Choroid plexus epithelial cell (primary cell): ENCODE measurements at places on chromosomes 12 and 14.

- no peak for DNase-seq
Observed at GRCh38 chr14:87935081-87935828, 57.7 kb downstream of the GALC start.

- DNase-seq, result no peak
Observed at GRCh38 chr12:26359576-26359975, 164.2 kb downstream of the SSPN start.

DNA sequence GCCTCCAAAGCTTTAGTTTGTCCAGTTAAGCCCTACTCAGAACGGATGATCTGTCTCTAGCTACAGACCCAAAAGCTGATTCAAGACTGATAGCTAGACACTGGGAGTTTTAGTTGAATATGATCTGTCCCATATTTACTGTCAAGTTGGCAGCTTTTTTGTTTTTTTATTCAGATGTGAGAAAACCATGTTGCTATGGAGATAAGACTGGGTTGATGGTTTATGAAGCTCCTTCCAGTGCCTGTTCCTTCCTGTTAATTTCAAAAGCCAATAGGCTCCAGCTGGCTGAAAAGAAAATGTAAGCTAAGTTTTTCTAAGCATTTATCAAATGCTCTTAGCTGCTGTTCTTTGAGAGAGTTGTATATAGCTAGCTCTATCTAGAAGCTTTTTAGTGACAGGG, 4.7 kb downstream of the DYNLL1 start:
- DNase-seq, result peak; percentile 31

GRCh38 chr14:75333606-75334548, 55.2 kb downstream of the FOS start:
- no peak for DNase-seq

GRCh38 chr12:49750027-49750995, 9.0 kb downstream of the TMBIM6 start:
- DNase-seq, result peak; percentile 87

- no peak for DNase-seq
Observed at GRCh38 chr12:16130343-16130742, 147.1 kb downstream of the SLC15A5 start.

DNA sequence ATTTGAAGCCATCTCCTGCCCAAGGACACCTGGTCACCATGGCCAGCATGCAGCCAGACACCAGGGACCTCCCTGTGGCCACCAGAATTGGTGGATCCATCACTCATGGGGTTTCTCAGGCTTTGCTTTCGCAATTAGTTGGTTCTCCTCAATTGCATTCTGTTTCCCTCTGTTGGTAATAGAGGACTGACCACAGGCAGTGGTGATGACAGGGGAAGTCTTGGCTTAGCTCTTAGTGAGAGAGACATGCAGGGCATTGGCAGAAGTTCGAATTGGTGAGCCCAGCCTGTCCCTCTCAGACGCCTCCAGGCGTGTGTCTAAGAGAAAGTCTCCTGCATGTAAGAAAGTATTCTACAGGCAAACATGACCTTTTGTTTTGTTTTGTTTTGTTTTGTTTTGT, 21.3 kb downstream of the HCAR2 start:
- DNase-seq, result peak; percentile 76

DNA sequence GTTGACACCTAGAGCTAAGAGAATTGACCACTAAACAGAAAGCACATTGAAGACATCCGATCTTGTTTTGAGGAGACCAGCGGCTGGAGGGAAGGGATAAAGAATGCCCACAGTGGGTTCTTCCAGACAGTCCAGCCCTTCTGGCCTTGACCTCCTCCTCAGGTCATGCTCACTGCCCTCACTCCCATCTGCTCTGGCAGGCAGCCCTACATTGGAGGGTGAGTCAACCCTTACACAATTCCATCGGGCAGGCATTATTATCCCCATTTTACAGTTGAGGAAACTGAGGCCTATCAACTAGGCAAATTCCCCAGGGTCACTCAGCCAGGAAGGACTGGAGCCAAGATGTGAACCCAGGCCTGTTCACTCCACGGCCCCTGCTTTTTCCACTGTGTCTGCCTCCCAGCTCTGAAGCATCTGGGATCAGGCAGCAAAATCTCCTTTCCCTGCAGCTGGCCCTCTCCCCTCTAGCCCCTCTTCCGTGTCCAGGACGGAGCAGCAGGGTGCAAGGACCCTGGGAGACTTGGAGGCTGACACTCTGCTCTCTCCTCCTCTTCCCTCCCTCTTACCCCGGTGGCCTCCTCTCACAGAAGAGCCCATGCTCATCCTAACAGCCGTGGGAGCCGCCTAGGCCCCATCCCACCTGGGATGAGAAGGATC, 5.3 kb downstream of the SCNN1A start:
- peak; percentile 39 for DNase-seq

DNA sequence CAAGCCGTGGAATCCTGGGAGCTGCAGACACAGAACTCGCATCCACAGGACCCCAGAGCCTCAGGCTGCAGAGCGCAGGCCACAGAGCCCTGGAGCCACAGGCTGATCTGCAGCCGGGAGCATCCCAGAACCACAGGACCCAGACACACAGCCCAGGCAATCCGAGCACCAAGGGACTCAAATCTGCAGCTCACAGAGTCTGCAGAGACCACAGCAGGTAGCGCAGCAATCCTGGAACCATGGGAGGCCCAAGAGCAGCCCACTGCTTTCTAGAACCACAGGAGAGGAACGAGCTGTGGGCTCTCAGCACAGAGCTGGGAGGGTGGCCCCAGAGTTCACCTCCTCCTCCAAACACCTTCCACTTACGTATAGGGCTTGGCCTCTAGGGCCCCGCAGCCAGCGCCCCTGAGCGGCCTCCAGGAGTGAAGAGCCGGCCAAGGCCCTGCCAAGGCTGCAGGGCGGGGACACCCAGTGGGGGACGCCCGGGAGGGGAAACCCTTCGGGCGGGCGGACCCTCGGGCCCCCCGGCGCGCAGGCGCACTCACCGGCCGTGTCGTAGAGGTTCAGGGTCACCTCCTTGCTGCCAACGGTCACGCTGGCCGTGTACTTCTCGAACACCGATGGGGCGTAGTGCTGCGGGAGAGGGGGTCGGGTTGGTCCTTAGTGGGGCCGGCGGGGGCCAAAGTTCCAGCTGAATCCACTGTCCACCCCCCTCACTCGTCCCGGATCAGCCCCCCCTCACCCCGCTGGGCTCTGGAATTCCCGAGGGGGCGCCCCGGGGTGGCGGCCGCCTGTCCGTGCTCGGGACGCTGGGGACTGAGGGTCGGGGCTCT, 665 bp downstream of the RHOF start:
- no peak for DNase-seq

DNA sequence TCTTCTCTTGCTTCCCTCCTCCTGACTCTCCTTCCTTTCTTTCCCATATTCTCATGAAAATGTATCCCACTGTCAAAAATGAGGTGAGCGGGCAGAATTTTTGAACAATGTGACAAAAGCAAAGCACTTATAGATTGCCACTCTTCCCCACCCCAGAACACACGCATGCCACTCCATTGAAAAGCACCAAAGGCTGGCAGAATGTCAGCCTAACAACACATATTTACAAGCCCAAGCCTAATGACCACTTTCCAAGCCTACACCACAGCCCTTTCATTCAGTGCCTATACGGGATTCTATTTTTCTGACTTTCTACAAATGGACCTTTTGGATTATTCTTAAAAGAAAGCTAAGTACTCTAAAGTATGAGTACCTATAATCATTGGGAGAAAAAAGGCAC, 62.9 kb upstream of the METAP2 start:
- DNase-seq, result no peak

DNA sequence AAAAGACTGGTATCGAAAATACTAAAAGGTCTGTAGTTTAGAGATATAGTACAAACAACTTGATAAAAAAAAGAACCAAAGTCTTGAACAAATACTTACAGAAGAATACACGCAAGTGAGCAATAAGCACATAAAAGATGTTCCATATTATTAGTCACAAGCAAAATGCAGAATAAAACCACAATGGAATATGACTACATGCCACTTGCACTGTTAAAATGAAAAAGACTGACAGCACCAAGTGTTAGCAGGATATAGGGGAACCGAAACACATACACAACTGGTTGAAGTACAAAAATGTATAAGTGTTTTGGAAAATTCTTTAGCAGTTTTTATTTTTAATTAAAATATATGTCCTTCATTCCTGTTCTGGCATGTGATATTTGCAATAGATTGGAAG, 3.6 kb downstream of the CLEC2A start:
- no peak for DNase-seq

- peak; percentile 91 for DNase-seq
Observed at GRCh38 chr12:27277846-27278260, 33.8 kb downstream of the STK38L start.

GRCh38 chr14:100592972-100593371, 5.8 kb upstream of the BEGAIN start:
- DNase-seq, result no peak

DNA sequence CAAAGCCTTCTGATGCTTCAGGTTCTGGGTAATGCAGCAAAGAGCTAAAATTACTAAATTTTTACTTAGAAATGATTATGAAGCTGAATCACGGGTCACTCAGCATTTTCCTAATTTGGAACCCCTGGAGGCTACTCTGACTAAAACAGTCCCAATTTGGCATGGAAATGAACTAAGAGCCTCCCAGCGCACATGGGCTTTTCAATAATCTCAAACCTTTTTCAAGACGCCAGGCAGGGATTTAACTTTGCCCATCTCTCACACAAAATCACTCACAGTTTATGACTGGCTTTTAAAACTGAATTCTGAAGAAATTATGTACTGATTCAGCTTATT, 68.3 kb downstream of the LLPH start:
- DNase-seq, result no peak

GRCh38 chr12:121467638-121468498, 68.0 kb downstream of the RNF34 start:
- peak; percentile 31 for DNase-seq

DNA sequence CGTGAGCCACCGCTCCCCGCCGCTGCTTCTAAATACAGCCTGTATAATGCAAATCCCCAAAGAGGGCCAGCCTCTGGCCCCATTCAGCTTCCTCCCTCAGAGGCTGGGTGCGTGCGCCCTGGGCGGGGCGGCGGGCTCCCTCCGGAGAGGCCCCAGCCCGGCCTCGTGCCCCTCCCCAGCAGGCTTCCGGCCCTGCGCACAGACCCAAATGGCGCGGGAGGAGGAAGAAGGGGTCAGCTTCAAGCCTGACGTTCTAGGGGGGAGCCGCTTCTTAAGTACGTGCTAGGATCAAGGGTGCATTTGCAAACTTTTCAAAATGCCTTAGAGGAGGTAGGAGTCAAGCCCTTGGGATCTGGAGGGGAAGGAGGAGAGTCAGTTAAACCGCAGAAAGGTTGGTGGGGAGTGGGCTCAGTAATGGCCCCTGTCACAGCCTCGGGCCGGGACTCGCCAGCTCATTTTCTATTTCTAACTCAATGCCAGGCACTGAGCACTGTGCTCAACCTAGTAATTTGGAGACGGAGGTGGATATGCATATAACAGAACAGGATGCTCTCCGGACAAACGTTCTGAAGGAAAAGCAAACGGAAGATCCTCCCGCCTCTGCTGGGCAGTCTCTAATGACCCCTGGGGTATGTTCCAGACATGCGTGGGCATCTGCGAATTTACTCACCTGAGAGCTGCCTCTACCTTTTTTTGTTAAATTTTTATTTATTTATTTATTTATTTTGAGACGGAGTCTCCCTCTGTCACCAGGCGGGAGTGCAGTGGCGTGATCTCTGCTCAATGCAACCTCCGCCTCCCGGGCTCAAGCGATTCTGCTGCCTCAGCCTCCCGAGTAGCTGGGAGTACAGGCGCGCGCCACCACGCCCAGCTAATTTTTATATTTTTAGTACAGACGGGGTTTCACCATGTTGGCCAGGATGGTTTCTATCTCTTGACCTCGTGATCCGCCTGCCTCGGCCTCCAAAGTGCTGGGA, 32.3 kb downstream of the NINJ2 start:
- DNase-seq, result no peak

DNA sequence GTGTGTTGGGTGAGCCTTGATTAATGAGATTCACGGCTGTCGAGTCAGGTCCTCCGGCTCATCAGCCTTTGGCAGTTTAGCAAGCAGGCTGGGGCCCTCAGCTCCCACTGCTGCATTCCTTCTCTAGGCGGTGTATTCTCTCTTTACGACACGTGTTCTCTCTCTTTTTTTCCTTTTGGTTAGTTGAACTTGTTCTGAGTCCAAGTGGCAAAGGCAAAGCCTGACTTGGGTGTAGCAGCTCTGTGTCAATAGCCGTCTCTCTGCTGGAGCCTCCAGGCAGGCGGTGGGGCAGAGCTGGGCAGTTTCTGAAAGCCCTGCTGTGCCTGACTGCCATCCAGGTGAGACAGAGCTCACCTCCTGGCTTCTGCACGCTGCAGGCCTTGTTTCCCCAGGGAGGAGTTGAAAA, 46.6 kb downstream of the SUSD6 start:
- DNase-seq, result peak; percentile 83

DNA sequence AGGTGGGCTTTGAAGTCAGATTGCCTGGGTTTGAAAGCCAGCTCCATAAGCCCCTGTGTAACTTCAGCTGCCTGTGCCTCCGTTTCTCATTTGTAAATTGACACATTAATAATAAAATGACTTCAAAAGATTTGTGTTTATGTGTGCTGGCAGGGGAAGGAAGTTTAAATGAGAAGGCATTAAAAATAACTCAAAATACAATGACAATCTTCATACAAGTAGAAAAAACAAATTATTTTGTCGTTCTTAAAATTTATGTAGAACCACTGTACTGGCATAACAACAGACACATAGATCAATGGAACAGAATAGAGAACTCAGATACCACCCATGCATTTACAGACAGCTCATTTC, 83.0 kb downstream of the PPM1A start:
- DNase-seq, result no peak

GRCh38 chr12:64655141-64655540, 44.8 kb downstream of the RASSF3 start:
- DNase-seq, result no peak

GRCh38 chr14:95319312-95320077, at the start of gene CLMN:
TSS of gene CLMN (minus strand) at chr14:95319908. CDS start at chr14:95319792, 116 bp downstream.
- DNase-seq, result peak; percentile 28

- DNase-seq, result peak; percentile 12
Observed at GRCh38 chr14:59398841-59399240, 66.3 kb downstream of the GPR135 start.

GRCh38 chr14:89674936-89675335, 257.9 kb upstream of the FOXN3 start:
- DNase-seq, result no peak

DNA sequence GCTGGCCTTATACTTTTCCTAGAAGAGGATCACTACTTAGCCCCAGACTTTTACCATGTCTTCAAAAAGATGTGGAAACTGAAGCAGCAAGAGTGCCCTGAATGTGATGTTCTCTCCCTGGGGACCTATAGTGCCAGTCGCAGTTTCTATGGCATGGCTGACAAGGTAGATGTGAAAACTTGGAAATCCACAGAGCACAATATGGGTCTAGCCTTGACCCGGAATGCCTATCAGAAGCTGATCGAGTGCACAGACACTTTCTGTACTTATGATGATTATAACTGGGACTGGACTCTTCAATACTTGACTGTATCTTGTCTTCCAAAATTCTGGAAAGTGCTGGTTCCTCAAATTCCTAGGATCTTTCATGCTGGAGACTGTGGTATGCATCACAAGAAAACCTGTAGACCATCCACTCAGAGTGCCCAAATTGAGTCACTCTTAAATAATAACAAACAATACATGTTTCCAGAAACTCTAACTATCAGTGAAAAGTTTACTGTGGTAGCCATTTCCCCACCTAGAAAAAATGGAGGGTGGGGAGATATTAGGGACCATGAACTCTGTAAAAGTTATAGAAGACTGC, 1.5 kb downstream of the MGAT2 start:
- no peak for DNase-seq

- peak; percentile 78 for DNase-seq
Observed at GRCh38 chr14:62213516-62213915, 451.3 kb downstream of the SNAPC1 start.
